ENCODE measurements at places on chromosomes 6 and 20.
A peak's percentile ranks its signal among the peaks of the same experiment; 100 is the strongest.

- DNase-seq: peak; percentile 9
These were observed 141.5 kb downstream of the ANKRD60 start for GRCh38 chr20:58086763-58087561.

GRCh38 chr20:15900443-15900842 is 672.8 kb downstream of the KIF16B start:
- DNase-seq: no peak

- DNase-seq: no peak
These were observed 40.7 kb downstream of the YTHDF1 start for GRCh38 chr20:63175038-63175895.

GRCh38 chr6:168415098-168415992 is 25.6 kb upstream of the SMOC2 start:
- no peak for DNase-seq

DNA sequence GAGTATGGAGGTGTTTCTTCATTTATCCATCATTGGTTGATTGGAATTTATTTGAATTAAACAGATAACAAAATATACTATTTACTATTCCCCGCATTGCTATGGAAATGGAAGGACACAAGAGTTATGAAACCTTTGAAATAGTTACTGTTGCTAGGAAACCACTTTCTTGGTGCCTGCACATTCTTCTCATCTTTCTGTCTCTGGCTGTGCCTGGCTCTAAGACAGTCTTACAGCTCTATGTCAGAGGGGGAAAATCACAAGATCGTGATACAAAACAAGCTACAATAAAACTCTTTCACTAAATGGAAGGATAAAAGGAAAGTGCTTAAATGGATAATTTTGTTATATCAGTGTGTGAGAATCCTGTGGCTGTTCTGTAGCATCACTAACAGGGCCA is 453.0 kb downstream of the LMBRD1 start:
- DNase-seq: no peak

GRCh38 chr20:47429409-47429808 is 72.3 kb upstream of the NCOA3 start:
- DNase-seq: no peak

- DNase-seq: no peak
These were observed 21.6 kb downstream of the RALGAPA2 start for GRCh38 chr20:20690676-20691476.

DNA sequence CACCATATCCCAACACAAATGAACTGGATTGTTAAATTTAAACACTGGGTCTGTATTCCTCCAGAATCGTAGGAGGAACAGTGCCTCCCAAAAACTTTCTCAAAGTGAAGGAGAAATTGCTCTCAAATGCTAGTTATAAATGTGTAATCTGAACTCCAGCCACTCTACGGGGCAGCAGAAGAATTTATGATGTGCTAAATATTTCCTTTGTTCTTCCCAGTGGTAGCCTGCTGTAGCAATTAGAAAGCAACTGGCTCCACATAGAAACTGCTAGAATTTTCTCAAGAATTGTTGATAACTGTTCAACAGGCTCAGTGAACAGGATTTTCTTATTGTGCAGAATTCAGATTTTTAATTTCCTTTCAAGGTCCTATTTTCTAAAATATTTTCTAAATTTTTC is 49.8 kb upstream of the EYA4 start:
- DNase-seq: no peak

- no peak for DNase-seq
These were observed 108.4 kb upstream of the MAFB start for GRCh38 chr20:40797425-40797824.

- DNase-seq: peak; percentile 27
These were observed 115.6 kb downstream of the TMEM170B start for GRCh38 chr6:11653028-11653583.

DNA sequence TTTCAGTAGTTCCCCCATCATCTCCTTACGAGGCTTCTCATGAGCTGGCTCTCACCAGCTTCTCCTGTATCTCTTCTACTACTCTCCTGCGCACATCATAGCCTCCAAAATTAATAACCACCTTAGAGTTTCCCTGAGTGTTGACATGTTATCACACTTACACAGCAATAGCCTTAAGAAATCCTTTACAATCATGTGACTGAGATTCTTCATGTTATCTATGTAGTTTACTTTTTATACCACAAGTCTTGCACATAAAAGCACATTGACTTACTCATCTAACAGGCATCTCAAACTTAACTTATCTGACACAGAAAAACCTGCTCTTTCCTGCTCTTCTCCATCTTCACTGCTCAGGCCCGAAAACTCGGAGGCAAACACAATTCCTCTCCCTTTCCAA is 103.7 kb upstream of the TAB2 start:
- no peak for DNase-seq

DNA sequence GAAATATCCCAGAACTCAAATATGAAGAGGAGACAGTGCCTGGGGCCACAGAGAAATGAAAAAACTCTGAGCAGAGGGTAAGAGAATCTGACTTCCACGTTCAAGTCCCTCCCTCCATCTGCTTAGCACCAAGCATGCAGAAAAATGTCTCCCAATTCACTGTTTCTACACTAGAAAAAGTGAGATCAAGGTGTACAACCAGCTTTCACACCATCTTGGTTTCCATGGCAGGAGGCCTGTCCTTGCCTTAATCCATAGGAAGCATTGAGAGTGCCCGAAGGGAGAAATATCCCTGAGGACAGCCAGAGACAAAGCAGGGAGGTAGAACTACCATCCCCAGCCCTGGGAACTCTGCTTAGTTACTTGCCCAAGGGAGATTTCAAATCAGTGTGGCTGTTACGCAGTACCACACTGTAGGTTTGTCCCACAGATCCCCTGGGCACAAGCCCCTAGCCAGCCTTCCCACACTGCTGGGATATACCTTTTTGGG is 82.9 kb downstream of the SCML4 start:
- DNase-seq: no peak

GRCh38 chr6:169859978-169860703 is 108.7 kb downstream of the ERMARD start:
- no peak for DNase-seq

DNA sequence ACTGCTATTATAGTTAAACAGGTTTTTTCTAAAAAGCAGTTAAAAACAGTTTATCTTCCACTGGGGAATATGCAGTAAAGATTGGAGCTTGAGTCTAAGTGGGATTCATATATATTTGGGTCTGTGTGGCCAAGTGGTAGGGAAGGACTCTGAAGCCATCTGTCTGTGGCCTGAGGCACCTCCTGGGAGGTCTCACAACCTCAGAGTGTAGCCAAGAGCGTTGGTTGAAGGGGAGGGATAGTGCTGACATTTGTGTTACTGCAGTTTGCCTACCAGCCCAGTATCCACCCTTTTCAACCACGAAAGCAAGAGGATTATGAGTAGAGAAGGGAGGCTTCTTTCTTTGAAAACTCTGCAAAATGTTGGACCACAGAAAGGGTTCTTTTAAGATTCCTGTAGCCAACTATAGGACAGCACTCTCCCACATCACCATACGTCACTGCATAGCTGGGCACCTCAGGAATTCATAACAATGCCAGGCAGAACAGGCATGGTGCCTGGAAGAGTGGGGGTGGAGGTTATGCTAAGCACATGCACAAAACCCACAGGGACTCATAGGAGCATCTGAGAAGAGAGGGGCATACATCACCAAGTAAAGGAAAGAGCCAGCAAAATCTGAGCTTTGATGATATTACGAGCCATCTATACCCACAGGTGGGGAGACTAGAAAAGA is 90.5 kb upstream of the HEY2 start:
- no peak for DNase-seq

DNA sequence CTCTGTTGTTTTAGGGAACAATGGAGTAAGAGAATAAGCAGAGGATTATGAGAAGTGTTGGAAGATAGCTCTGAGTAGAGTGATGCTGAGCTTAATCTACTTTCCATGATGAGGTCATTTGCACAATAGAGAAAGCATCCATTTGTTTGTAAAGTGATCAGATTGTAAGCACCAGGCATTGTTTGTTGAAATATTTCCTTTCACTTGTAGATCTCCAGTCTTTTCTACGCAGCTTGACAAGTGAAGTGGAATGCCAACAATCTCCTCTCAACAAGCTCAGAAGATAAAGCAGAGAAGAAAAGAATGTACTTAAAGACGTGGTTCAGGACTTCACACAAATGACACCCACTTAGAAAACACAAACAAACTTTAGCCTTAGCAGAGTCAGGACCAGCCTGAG is 80.1 kb upstream of the MARCKS start:
- no peak for DNase-seq

GRCh38 chr6:165684333-165684732 is 21.3 kb upstream of the PDE10A start:
- no peak for DNase-seq

GRCh38 chr20:59837623-59838394 is 95.6 kb downstream of the SYCP2 start:
- DNase-seq: no peak

DNA sequence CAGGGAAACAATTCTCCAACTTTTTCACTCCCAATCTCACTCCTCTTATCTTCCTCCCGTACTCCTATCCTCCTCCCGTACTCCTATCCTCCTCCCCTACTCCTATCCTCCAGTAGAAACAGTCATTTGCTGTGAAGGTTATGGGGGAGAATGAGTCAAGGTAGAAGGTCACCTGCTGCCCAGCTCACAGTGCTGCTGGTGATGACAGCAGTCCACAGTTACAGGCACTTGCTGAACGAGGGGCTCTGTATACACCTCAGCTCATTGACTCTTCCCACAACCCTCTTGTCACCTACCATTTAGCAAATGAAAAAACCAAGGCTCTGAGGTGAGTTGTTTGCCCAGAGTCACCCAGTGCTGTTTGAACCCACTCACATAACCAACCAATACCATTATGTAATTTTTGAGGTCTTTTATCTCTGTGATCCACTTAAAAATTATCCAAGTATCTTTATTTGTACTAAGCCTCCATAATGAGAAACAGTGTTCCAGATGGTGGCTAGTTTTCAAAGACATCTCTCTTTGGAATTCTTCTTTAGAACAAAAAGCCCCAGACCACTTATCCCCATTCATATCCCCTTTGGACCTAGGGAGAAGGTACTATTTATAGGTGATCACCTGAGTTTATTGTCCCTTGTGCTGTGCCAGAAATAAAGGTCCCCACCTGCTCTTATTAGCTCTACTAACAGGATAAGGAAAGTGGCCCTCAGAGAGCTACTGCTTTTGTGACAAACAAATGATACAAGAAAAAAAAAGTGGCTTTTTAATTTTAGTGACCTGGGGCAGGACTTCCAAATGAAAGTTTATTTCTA is 53.2 kb downstream of the PTPN1 start:
- DNase-seq: no peak

DNA sequence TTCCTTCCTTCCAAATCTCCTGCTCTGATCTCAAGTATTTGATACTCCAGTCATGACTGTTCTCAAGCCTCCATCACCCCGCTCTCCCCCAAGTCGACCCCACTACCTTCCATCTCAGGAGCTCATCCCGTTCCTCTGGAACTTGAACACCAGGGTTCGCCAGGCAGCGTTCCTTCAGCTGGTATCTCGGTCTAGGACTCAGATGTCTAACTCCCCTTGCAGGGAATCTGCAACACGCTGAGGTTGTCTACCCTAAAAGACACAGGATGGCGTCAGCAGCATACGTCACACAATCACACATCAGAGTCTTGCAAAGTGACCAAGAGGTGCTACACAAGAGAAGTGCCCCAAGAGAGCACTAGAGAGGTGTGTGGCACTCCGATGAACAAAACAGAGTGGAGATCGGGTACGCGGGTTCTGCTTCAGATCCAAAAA is 706 bp downstream of the ZNF184 start:
- peak; percentile 51 for DNase-seq

GRCh38 chr6:111737065-111737521 is 131.4 kb upstream of the TRAF3IP2 start:
- peak; percentile 56 for DNase-seq

DNA sequence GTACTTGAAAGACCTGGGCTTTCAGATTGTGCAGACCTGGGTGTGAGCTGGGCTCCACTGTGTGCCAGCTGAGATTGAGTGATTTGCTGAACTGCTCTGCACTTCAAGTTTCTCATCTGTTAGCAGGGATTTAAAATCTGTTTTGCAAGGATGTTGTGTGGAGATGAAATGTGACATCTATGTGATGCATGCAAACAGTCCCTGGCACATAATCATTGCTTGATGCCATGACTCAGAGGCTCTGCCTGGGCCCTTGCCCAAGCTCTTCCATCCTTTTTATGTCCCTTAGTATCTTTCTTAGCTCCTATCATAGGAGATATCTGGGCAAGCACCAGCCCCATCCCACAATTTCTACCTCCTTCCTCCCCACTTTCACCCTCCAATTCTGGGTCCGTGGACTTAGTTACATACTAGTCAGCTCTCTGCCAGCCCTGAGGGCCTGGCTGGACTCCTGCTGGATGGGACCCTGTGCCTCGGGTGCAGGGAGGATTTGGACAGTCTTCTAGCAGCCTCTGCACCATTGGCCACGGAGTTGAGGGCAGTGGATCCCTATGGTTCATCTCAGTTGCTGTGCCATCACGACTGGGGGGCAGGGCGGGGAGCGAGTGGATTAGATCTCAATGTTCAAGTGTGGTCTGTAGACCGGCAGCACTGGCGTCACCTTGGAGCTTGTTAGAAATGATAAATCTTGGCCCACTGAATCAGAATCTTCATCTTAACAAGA is 103.6 kb downstream of the MAP3K7 start:
- no peak for DNase-seq

- DNase-seq: no peak
These were observed 33.1 kb downstream of the MDFI start for GRCh38 chr6:41671376-41671775.

All from stimulated activated CD4-positive, alpha-beta T cell treated with anti-CD3 and anti-CD28 coated beads, Interleukin-4, amount 100 ng/mL, for 24 hours (primary cell).